ENCODE measurements at places on chromosomes 2 and 18.
A peak's percentile ranks its signal among the peaks of the same experiment; 100 is the strongest.

DNA sequence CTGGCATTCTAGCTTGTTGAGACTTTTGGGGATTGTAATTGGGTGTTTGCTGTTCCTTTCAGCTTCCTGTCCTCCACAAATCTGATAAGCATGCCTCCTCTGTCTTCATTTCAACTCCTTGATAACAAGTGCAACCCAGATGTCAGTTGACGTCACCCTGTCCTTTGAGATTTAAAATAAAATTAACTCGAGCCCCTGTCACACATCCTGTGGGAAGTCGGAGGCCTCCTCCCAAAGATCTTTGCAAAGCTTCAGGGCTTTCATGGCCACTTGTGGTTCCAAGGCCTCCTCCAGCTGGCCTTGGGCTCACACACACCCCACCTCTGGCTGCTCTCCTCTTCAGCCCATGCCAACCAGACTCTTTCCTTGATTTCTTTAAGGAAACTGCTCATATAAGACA is 69.9 kb upstream of the ITGA6 start:
- DNase-seq, result no peak

DNA sequence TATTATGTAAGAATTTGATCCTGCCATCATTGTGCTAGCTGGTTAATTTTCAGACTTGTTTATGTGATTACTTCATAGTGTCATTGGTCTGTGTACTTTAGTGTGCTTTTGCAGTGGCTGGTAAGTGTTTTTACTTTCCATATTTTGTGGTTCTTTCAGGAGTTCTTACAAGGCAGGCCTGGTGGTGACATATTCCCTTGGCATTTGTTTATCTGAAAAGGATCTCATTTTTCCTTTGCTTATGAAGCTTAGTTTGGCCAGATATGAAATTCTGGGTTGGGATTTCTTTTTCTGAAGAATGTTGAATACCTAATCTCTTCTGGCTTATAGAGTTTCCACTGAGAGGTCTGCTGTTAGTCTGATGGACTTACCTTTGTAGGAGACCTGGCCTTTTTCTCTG is 72.8 kb upstream of the MC4R start:
- DNase-seq, result no peak

DNA sequence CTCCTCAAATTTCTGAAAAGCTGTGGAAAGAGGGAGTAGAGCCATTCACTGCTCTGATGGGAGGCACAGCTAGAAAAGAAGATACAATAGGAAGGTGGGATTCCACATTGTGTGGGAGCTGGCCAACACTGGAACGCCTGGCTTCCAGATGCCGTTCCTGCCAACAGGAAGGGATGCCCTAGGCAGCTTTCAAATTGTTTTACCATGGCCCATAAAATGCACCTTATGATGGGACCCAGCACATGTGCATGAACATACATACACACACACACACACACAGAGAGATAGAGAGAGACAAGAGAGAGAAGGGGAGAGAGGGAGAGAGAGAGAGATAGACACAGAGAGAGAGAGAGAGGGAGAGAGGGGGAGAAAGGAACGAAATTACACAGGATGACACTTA is 86.1 kb upstream of the BZW1 start:
- no peak for DNase-seq

DNA sequence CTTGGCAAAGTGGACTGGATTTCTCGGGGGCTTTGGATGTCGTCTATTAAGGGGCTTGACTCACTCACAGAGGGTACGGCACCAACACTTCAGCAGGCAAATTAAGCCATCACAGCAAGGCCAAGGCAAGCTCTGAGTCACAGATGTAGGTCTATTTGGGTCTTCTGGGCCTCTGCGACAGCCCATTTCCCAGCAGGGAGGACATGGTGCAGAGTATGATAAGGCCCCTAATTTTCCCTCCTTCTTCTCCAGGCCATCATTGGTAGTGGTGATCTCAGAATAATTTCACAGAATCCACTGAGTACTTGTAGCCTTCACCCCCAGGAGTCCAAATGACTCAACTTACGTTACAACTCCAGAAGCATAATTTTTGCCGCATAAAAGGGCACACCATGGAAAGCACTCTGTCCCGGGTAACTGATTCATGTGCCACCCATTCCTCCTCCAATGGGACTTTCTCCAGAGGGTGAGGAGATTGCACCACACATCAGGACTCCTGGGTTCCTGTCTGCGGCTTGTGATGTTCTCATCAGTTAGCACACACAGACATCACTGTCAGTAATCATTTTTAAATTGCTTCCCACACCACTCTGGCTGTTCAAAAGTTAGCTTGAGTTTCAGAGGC is 164.9 kb downstream of the TXNL1 start:
- no peak for DNase-seq

DNA sequence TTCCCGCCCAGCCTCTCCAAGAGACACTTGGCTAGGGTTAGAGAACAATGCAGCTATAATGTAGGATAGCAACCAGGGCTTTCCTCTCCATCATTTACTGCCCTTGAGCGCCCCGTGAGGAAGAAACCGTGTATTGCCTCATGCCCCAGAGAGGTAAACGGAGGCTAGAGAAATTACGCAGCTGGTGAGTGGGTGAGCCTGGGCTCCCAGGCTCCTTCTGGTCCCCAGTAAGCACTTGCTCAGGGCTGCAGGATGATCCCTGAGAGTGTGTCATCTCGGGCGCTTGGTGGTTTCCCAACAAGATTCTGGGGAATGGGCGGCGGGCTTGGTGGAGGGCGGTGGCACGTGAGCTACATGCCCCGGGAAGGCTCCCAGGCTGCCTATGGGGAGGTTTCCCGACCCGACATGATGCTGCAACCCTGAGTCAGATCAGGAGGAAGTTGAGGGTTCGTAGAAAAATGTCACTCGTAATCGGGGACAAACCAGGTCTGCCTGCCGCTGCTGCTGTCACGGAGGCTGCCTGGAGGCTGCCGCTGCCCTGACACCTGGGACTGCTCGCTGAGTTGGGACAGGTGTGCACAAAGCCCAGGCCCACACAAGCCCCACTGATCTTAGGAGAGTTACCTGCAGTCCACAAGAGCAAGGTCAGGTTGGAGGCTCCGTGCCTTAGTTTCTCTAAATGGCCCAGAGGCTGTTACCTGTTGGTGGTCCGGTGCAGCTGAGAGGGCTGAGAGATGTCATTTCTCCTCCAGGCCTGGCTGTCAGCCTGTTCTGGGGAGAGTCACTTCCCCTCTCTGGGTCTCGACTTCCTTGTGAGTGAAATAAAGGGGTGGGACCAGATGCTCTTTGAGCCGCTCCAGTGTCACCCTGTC is at the start of gene GPR55:
GPR55 (minus strand) TSS at position 773 of the 872 bp plus-strand sequence. CDS start 14,280 bp downstream, outside the sequence.
- DNase-seq, result peak; percentile 54

- no peak for DNase-seq
Measured at GRCh38 chr2:157325786-157326185, at the start of gene ERMN. Gene ERMN (minus strand): TSS chr2:157325824. CDS start chr2:157325642, 182 bp downstream.

- DNase-seq, result no peak
Measured at GRCh38 chr2:10048501-10049171, 5.3 kb downstream of the KLF11 start.

GRCh38 chr18:50682852-50683251 is 123.0 kb downstream of the MAPK4 start:
- no peak for DNase-seq

DNA sequence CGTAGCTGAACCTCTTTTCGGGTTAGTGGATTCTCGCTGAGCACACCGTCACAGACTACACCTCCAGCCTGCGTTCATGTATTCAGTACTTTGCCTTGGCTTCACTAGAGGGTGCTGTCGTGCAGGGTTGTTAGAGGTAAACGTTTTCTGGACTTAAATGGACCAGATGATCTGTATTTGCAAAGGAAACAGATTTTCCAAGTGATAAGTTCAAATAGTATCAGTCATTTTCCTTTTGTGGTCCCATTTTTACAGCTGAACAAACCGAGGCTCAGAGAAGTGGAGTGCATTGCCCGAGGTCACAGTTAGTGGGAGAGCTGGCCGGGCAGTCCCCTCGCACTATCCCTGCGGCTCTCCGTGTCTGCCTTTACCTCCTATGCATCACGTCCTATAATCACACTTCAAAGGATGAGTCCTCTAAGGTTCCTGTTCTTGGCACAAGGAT is 125.9 kb downstream of the MAP4K4 start:
- DNase-seq, result peak; percentile 48

DNA sequence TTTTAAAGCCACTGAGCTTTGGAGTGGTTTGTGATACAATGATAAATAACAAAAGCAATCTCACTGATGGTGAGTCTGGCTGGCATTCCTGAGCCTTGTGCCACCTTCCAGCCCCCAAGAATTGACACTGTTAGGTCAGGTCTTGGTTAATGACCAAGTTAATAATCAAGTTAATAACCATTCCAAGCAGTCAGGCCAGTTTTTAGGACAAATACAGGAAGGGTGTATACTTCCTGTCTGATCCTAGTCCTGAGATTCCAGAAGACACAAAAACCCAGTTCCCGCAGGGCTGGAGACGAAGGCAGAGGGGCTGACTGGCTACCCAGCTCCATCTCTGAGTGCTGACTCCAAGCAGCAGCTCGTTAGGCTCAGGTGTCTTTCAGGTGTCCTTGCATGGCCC is 74.6 kb upstream of the LAPTM4A start:
- DNase-seq, result no peak

GRCh38 chr2:165425556-165425955 is 43.9 kb upstream of the CSRNP3 start:
- DNase-seq, result no peak

GRCh38 chr18:65016631-65017371 is 734.0 kb upstream of the CDH7 start:
- DNase-seq, result no peak

DNA sequence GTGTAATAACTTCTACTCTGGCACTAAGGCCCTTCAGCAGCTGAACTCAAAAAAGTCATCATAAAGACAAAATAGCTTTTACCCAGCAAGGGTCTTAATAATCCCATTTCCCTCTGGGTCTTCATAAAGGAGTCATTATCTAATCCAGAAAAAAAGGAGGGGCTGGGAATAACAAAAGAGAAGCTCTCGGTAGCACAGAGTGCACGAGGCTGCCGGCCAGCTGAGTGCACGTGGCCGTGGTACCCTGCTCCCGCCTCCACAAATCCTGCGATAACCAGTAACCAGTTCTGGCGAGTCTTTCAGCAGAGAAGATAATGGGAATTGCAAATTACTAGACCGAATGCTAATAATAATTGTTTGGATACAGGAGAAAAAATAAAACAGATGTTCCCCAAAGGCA is 7.5 kb downstream of the NRP2 start:
- DNase-seq, result no peak

DNA sequence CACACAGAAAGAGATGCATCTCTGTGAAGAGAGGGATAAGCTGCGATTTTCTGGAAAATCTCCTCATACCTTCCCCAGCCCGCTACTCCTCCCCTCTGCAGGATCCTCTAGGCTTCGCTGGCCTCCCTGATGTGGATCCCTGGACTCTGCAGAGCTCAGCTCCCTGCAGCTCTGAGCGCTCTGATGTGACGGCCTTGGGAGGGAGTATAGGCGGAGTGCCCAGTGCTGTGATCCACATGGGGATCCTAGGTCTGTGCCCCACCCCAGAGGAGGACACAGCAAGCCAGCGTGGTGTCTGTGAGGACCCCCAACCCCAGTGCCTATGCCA is 111.0 kb downstream of the GYPC start:
- DNase-seq, result no peak

- no peak for DNase-seq
Measured at GRCh38 chr2:64876137-64876647, 113.0 kb upstream of the SLC1A4 start.

DNA sequence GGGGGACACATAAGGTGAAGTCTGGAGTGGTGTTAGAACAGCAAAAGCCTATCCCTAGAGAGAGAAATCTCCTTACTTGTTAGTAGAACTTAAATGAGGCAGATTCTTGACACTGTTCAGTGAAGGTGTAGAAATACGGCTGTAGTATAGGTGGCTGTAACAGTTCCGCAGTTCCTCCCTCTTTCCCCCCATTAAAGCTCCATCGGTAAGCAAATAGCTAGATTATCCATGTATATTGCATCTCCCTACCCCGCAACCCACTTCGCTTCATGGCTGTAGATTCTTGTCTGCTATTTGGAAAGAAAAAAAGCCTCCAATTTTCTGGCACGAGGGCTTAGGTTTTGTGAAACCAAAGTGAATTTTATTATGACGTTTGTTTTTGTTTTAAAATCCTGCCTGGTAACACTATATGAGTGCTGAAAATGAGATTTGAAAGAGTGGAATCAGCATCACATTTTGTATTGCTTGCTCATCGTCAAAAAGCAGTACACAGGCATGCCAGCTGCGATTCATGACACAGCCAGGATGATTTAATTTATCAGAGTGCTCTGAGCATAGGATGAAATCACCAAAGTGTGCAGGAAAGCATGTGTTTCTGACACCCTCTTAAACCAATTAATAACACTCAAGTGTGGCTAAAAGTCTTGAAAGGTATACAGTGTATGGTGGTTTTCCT is 1.4 kb downstream of the FAM171B start:
- DNase-seq, result no peak

DNA sequence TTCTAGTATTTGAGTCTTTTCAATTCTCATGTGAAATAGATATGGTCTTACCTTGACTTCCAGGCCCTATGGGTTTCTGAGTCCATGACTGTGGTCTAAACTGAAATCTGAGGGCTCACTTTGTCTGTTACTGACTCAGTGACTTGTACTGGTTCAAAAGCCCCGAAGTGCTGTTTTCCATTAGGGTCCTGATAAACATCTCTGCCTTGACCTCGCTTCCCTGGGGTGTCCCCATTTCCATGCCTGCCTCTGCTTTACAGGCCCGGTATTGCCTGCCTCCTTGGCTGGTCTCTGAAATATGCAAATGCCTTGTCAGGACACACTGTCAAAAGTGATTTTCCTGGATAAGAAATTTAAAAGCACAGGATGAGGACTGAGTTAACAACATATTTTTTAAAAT is 538.8 kb downstream of the SOCS6 start:
- DNase-seq, result no peak

DNA sequence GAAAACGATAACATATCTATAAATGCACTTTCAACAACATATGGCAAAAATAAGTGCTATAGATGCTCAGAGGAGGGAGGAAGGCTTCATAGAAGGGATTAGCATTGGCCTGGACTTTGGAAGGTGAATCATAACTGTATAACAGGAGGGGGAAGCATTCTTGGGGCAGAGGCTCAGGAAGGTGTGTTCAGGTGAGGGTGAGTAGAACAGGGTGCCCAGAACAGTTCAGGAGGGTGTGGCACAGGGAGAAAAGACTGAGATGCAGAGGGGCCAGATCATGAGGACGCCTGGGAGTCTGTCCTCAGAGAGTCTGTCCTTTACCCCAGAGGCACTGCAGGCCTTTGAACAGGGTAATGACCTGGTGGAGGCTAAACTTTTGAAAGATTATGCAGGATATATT is 29.3 kb upstream of the MEP1B start:
- no peak for DNase-seq

- DNase-seq, result no peak
Measured at GRCh38 chr2:9820020-9820973, 23.0 kb upstream of the TAF1B start.

- DNase-seq, result no peak
Measured at GRCh38 chr2:238145046-238145445, 6.6 kb downstream of the KLHL30 start.

DNA sequence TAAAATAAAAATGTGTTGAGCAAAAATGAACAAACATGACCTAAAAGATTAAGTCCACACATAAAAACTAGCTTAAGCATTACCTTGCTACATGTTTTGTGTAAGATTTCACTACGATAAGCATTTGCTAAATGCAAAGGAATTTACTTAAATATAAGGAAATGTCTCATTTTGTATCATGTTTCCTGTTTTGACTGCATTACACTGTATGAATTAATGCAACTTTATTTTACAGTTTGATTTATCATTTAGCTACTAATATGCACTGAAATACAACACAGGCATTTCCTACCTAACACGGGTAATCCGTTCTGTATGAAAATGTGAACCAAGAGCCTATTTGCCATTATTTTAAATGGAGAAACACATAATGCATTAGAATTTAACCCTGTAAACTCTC is 1076.5 kb upstream of the DDX18 start:
- DNase-seq, result no peak
